ENCODE measurements at places on chromosomes 4 and X.

- no peak for DNase-seq
Measured at GRCh38 chr4:173518425-173519102, 11.5 kb downstream of the HAND2 start.

DNA sequence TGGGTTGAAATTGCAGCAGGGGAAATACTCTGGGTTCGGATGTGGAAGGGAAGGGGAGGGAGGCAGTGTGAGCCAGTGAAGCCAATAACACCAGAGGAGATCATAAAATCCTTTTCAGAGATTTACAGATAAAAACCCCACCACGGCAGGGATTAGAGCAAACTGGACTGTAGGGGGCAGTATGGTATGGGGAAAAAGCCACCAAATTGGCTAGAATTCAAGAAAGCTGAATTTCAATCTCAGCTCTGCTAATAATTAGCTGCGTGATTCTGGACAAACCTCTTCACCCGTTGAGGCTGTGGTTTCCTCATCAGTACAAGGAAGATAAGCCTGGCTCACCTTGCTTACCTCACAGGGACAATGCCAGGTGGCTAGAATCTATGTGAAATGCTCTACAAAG lies 108.1 kb downstream of the ATG4A start:
- no peak for DNase-seq

DNA sequence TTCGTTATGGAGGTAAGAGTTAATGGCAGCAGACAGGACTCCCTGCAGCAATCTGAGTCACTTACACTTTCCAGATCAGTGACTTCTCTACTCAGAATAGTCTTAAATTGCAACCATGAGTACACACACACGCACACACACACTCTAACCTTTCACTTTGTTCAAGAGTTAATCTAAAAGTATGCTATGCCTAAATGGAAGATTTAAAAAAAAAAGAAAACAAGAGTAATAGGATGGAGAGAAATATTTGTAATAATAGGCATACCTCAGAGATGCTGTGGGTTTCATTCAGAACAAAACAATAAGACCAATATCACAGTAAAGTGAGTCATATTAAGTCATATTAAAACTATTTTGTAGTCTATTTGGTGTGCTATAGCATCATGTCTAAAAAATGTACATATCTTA lies 969.1 kb upstream of the PCDH10 start:
- no peak for DNase-seq

DNA sequence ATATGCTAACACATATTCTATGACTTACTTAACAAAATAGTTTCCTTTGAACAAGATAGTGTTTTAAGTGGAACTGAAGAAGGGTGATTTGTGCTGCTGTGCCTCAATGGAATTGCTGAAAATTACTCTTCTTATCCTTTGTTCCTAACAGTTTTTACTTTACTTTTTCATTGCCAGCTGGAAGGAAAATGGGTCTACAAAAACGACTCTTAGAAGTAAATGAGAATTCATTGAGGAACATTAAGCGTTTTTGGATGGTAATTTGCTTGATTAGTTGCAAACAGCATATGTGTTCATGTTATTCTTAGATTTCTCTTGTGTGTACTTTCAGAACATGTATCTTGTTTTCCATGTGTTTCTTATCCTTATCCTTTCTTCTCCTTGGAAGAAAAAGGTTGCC lies 170.4 kb upstream of the VEGFC start:
- DNase-seq = no peak

GRCh38 chr4:80243274-80244018 lies 23.0 kb upstream of the FGF5 start:
- DNase-seq = no peak

DNA sequence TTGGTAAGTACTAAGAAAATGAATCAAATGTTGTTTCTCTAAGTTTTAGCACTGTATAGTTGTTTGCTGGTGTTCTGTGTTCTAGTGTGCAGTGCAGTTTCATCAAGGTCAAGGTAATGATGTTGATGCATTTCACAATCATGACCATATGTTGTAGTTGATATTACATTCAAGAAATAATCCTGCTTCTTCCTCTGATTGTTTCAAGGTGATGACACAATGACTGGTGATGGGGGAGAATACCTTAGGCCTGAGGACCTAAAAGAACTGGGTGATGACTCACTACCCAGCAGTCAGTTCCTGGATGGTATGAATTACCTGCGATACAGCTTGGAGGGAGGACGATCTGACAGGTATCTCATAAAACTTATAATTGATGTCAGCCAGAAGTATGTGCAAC lies 261.6 kb downstream of the ANK2 start:
- DNase-seq = no peak

Measured in CD4-positive, alpha-beta T cell treated with Interleukin-17A for 4 hours (primary cell).